ENCODE measurements at places on chromosomes 3 and 15.
A peak's percentile ranks its signal among the peaks of the same experiment; 100 is the strongest.

DNA sequence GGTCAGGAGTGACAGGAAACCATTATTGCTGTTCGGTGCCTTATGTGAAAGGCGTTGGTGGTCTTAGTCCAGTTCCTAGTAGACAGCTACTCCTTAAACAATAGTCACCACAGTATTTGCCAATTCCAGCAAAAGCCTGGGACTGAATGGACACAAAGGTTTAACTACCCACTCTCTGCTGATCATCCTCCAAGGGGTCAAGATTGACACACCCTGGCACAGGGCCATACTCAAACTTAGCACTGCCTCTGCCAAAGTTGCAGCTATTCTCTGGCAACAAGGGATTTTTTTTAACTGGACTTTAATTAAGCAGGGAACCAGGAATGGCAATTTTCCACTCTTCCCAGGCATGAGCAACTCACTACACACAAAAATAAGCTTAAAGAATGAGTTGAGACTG is 193.9 kb downstream of the NLGN1 start:
- DNase-seq = peak; percentile 41

DNA sequence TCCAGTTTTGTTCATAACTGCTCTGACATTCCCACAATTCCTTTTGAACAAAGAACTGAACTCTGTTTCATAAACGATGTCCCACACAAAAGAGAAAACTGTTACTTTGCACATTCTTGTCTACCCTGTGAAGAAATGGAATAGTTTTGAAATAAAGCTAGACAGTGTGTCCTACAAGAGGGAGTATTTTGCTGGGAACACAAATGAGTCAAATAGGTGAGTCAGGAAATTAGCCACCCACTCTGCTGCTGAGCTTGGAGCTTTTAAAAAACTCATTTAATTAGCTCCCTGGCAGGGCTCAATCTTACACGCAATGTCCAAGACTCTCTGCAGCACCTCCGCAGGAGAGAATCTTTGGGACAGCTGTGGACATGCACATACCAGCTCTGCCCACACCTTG is 193.4 kb downstream of the SLC9A9 start:
- DNase-seq = no peak

DNA sequence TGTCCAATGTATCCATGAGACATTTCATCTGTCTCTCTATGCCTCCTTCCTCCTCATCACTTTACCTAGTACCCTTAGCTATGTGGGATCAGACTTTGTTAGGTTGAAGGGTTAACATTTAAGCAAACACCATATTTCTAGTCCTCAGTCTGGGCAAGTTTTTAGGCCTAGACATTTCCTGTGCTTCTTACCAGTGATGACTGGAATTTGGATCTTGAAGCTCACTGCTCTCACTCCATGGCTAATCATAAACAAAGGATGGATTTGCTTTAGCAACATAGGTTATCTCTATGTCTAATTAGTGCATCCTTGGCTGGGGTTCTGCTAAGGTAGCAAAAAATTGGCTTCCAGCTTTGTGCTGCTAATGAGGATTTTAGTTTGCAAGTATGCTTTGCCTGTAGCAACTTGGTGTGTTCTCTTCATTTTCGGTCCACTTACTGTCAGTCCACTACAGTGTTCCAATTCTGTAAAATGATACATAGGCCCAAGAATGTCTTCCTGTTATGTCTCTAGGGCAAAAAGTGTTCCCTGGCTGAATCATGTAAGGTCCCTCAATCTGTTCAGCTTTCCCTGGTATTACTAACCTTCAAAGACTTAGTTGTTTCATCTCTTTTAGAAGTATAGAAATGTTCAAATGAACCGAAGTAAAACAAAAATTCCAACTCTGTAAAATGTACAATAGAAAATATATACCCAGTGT is 615.4 kb downstream of the CADM2 start:
- no peak for DNase-seq

DNA sequence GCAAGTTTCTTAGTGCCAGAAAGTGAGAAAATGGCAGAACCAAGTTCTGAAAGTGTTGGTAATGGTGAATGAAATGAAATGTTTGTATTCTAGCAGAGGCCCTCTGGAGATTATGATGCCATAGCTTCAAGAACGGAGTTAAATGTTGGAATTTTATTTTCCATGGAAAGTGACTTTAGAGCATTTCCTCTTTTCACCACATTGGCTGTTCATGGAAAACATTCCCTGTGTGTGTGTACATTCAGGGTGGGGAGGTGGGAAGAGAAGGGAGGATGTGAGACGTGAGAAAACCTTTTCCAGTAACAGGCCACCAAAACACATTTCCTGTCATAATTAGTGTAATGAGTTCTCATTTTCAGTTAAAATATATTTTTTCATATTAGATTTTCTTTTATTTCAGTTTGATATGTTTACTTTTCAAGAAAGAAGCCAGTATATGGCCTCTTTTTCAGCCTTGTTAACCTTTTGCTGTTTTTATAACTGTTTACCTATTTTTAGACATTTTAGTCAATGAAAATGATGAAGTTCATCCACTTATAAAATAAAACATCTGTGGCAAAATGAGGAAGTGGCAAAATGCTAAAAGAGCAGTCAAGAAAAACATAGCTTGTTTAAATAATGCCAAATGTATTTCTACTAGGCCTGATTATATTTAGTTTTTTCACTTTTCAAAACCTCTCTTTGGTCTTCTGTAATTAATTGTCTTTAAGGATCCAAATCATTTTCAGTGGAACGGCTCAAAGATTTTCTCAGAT is 21.6 kb downstream of the SAMMSON start:
- DNase-seq = no peak

- DNase-seq = no peak
Measured at GRCh38 chr15:60933900-60934885, 294.9 kb downstream of the RORA start.

DNA sequence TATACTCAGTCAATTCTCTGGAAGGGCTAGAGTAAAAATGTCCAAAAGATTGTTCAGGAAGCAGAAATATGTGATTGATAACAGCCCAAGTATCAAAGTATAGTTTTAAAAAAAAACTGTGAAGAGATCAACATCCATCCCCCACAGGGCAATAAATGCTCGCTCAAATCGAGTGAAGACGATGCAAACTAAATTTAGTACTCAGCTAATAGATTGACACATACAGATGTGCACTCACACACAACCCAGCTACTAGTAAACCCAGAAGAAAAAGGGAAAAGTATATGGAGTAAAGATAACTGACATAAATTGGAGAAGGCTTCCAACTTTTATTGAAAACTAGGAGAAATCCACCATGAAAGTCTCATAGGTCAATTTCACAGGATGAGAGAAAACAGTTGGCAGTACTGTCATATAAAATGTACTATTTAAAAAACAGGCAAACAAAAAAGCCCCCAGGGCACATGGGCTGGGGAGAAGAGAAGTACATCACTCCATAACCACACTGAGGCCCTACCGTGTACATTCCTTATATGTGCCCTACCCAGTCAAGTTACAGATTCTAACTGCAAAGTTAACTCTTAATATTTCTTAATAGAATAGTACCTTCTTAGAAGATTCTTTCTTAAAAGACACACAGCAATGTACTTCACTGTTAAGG is 125.7 kb downstream of the TBL1XR1 start:
- no peak for DNase-seq
